ENCODE measurements at places on chromosomes 2 and 18. TPM values are rescaled to one million over a fixed set of nuclear protein-coding genes. Genes with fewer than 3 reads are reported as not detected.

Gene G6PC2
- not detected for total RNA-seq

DNA sequence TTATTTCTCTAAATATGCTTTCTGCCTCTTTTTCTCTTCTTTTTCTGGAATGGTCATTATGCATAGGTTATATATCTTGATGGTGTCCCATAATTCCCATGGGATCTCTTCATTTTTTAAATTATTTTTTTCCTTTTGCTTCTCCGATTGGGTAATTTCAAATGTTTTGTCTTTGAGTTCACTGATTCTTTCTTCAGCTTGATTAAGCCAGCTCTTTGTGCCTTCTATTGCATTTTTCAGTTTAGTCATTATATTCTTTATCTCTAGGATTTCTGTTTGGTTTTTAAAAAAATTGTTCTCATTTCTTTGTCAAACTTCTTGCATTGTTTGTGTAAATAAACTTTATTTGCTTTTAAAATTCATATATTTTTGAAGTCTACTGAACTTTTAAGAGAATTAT lies 251.1 kb downstream of the INSIG2 start:
- no peak for DNase-seq

GRCh38 chr2:240300261-240300821 lies 135.1 kb upstream of the GPC1 start:
- DNase-seq = no peak

Gene SNTG2
- 0.66 TPM for total RNA-seq

DNA sequence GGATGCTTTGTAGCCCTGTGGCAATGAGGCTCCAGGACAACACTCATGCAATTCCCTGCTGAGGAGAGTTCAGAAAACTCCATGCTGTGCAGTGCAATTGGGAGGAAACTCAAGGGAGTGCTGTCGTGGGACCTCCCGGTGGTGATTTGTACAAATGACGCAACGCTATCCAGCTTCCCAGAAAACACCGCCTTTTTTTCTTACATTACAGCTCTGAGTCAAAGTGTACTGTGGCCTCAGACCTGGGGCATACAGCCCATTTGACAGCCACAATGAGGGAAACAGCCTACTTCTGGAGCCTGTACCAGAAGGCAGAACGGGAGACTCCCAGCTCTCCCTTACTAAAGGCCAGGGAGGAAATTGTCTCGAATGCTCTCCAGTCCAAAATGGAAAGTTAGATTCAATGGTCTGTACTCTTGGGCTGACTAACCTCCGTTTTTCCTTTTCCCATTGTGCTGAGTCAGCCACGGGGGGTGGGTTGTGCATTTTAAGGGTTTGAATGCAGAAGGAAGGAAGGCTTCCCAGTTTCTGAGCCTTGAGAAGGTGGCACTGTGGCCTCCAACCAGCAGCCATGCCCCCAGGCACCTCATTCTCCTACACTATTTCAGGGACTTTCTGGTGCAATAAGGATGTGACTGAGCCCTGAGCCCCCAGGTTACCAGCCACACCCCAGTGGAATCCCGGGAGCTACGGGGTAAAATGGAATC lies 16.4 kb upstream of the CYP1B1 start:
- peak; percentile 98 for DNase-seq

- DNase-seq = no peak
Measured at GRCh38 chr2:44061876-44062275, 66.1 kb upstream of the LRPPRC start.

GRCh38 chr2:227447606-227448005 lies 24.4 kb upstream of the AGFG1 start:
- no peak for DNase-seq

- no peak for DNase-seq
Measured at GRCh38 chr2:70895998-70896764, 39.5 kb upstream of the ATP6V1B1 start.

- peak; percentile 77 for DNase-seq
Measured at GRCh38 chr18:60090170-60090569, 190.4 kb downstream of the PMAIP1 start.

Gene ALPP
- not detected for total RNA-seq

- no peak for DNase-seq
Measured at GRCh38 chr18:61426492-61427053, 93.3 kb downstream of the CDH20 start.

Gene TCF7L1
- 1.5 TPM for total RNA-seq

- no peak for DNase-seq
Measured at GRCh38 chr2:46485002-46485401, 5.6 kb downstream of the TMEM247 start.

DNA sequence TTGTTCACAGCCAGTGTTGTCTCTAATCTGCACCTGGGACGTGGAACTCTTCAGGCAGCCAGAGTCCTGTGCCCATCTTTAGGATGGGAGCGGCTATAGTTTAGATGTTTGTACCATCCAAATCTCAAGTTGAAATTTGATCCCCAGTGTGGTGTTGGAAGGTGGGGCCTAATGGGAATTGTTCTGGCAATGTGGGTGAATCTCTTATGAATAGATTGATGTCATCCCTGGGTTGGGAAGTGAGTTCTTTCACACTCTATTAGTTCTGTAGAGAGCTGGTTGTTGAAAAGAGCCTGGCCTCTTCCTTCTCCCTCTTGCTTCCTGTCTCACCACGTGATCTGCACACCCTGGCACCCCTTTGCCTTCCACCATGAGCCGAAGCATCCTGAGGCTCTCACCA lies 300.9 kb downstream of the TXNL1 start:
- no peak for DNase-seq

GRCh38 chr2:189407281-189408209 lies 33.7 kb upstream of the WDR75 start:
- DNase-seq = no peak

Gene STAMBP
- total RNA-seq = 31.9 TPM

Gene TACR1
- total RNA-seq = not detected

GRCh38 chr18:43161528-43161927 lies 46.0 kb upstream of the RIT2 start:
- DNase-seq = no peak

GRCh38 chr2:121297217-121297830 lies 12.3 kb upstream of the TFCP2L1 start:
- DNase-seq = peak; percentile 55

DNA sequence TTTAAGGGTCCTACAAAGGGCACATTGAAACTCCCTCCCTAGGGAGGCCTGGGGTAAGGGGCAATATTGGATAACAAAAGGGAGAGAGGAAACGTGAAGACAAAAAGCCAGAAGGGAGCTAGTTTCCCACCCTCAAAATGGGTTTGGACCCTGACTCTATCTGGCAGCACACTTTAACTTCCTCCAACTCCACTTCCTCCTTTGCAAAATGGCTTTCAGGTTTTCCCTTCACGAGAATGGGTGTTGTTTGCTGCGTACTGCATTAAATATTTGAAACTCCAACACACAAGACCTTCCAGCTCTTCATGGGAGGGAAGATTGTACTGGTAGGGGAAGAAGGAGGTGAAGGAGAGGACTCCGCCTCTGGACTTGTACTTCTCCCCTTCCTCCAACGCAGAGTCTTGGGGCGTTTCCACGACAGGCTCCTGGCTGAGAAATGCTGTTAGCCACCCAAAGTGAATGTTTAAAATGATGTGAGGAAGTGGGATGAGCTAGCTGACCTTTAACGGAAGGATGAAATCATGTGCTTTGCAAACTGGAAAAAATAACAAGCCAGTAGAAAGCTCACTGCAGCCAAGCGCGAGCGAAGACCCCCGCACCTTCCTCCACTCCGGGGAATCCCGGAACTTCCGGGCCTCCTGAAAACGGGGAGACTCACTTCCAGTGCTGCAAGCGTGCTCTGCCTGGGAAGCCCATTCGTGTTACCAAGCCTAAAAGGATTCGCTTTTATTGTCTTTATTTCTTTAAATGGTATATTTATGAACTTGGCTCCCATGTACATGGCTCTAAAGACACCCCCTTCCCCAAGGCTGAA lies 85.6 kb downstream of the VIT start:
- no peak for DNase-seq

DNA sequence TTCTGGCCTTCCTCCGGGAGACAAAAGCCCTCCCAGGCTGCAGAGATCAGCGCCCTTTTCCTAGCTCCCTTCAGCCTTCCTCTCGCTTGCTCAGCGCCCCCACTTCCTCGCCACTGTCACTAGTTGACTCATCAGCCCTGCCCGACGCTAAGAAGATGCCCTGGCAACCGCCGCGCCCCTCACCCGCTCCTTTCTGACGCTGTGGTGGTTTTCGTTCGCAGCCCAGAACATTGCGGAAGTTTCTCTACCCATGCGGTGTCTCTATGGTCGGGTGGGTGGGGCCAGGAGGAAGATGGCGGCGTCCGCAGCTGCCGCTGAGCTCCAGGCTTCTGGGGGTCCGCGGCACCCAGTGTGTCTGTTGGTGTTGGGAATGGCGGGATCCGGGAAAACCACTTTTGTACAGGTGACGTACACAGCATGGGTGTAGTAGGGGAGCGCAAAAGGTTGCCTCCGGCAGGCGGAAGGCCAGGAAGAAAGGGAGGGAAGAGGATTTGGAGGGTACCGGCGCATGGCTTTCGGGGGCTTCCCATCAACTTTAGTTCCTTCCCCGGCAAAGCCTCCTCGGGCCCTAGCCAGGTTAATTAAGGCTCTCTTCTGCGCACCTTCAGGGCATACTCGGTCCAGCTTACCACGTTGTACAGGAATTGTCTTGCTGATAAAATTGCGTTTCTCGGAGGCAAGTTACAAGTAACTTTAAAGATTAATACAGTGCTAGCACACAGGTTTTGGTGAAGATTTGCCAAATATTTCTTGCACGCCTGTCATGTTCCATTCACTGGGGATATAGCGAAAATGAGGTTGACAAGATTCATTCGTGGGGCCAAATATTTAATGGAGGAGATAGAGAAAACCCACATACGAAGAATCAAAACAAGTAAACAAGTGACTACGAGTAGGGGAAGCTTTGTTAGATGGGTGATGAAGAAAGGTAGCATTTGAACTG lies at the start of the genes CCDC121 and GPN1:
Gene CCDC121 (minus strand): TSS at position 246 of the 943 bp plus-strand sequence. CDS start 1,213 bp downstream, outside the sequence.
Gene GPN1 (plus strand): TSS at position 284 of the 943 bp plus-strand sequence. CDS start 9 bp downstream, at position 293.
- DNase-seq = peak; percentile 92
